ENCODE measurements at places on chromosomes 11 and 22.

DNA sequence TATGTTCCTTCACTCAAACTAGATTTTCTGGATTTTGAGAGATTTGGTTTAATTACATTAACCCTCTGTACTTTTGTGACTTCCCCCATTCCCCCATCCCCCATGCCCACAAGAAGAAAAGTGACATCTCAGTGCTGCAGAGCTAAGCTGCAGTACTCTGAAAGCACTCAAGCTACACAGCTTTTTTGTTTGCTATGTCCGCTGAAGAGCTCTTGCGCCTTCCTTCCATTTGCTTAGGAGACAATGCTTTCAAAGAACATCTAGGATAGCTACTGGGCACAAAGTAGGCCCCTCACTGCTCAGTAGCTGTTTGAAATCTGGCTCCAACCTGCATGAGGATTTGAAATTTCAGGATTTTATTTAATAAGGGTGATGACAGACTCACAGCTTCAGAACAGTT is 69.7 kb downstream of the SLC17A6 start:
- DNase-seq = no peak

DNA sequence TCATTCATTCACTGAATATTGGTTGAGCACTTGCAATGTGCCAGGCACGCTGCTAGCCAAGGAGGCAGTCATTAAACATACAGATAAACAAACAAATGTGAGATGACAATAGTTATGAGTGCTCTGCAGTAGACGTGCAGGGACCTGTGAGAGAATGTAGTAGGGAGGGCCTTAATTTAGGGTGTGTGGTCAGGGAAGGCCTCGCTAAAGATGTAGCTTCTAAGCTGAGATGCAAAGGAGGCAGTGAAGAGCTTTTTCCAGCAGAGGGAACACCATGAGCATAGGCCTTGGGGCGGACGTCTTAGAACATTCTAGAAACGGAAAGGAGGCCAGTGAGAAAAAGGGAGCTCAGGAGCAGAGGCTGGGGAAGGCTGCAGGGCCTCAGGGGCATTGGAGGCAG is 789 bp upstream of the NCF4 start:
- DNase-seq = no peak

GRCh38 chr22:46119729-46120419 is 30.5 kb upstream of the PPARA start:
- DNase-seq = no peak

DNA sequence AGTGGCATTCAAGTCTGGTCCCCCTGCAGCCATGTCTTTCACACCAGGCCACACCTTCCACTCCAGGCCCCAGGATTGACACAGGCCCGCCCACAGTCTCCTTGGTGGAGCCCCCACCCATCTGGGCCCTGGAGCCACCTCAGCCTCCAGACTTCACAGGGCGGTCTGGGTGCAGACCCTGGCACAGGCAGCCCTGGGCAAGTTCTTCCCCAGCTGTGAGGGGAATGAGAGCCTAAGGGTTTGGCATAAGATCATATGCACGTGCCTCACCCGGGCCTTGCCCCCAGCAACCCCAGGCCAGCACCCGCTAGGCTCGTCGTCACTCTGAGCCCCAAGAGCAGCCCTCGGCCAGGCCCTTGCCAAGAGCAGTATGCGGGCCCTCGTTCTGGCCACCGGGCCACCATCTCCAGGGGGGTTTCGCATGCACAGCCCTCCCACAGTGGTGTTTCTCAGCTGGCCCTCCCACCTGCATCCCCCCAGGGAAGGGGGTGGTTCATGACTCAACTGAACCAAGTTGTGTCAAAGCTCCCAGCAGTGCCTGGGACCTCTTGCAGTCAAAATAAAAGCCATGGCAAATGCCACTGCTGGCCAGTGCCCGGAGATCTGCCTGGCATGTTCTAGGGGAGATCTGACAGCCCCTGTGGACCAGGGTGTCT is 70.4 kb upstream of the KCNQ1OT1 start:
- peak; percentile 7 for DNase-seq

- no peak for DNase-seq
Observed at GRCh38 chr11:94662065-94662779, 95.1 kb downstream of the PIWIL4 start.

- DNase-seq = no peak
Observed at GRCh38 chr11:3121931-3122774, 43.0 kb downstream of the OSBPL5 start.

DNA sequence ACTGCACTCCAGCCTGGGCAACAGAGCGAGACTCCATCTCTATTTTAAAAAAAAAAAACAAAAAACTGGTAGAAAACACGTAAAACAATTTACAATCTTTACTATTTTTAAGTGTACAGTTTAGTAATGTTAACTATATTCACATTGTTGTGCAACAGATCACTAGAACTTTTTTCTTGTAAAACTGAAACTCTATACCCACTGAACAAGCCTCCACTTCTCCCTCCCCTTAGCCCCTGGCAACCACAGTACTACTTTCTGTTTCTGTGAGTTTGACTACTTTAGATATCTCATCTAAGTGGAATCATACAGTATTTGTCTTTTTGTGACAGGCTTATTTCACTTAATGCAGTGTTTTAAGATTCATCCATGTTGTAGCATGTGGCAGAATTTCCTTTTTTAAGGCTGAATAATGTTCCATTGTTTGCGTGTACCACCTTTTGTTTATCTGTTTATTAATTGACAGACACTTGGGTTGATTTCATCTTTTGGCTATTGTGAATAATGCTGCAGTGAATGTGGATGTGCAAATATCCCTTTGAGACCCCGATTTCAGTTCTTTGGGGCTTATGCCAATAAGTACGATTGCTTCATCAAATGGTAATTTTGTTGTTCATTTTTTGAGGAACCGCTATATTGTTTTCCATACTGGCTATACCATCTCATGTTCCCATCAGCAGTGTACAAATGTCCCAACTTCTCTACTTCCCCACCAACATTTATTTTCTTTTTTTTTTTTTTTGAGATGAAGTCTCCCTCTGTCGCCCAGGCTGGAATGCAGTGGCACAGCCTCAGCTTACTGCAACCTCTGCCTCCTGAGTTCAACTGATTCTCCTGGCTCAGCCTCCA is 11.0 kb downstream of the DDB2 start:
- no peak for DNase-seq

All from glutamatergic neuron (in vitro differentiated cells).